ENCODE measurements at places on chromosomes 11 and 22. TPM values are rescaled to one million over a fixed set of nuclear protein-coding genes. Genes with fewer than 3 reads are reported as not detected.

GRCh38 chr11:122367809-122368231 lies 251.8 kb upstream of the BLID start:
- no peaks in the 10 kb centered on the region for H3K4me1 ChIP-seq
- H3K36me3 ChIP-seq: no peaks in the 10 kb centered on the region
- H3K27ac ChIP-seq: no peak overlapping the region
- no peak overlapping the region for H3K4me3 ChIP-seq

- H3K27ac ChIP-seq: no peak overlapping the region
- no peak overlapping the region for H3K4me3 ChIP-seq
- no peaks in the 10 kb centered on the region for H3K27me3 ChIP-seq
- H3K36me3 ChIP-seq: no peaks in the 10 kb centered on the region
Measured at GRCh38 chr22:23113067-23113846, 28.5 kb downstream of the RSPH14 start.

GRCh38 chr11:27397624-27398399 lies 34.8 kb upstream of the CCDC34 start:
- H3K27me3 ChIP-seq: no peaks in the 10 kb centered on the region
- no peak overlapping the region for H3K27ac ChIP-seq
- no peaks in the 10 kb centered on the region for H3K36me3 ChIP-seq

The IGSF9B gene
- total RNA-seq: 1.3 TPM

The SCGB1C1 gene
- total RNA-seq: not detected

Measured in PC-3 (cell line).